ENCODE measurements at places on chromosomes 13 and 19.

DNA sequence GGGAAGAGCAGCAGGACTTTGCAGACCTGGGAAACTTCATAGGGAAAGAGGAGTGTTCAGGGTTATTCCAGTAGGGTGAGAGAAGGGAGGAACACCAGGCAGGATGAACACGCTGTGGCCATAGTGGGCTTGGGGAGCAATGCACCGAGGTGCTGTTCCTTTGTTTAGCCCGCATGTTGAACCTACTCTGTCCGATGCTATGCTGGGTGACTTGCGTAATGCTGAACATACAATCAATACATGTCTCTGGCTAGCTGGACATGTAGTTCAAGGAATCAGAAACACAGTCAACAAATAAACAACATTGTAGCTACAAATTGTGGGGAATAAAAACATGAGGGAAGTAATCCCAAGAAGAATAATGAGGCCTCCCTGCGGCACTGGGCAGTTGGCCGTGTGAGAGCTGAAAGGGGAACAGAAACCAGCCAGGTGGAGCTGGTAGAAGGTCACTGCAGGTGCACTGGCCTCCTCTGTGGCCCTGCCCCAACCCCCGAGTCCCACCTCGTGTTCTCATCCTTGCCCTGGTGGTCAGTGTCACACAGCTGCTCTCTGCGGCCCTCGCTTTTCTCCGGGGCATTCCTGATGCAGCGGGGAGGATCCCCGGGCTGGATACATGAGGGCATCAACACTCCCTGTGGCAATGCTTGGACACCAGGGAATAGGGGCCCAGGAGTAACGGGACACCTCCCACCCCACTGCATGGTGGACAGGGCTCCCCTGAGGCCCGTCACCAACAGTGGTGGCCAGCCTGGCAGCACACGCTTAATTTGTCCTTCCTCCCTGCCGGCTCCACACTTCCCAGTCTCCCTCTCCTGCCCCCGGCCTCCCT is 36.9 kb upstream of the TUBGCP3 start:
- no peak for DNase-seq

DNA sequence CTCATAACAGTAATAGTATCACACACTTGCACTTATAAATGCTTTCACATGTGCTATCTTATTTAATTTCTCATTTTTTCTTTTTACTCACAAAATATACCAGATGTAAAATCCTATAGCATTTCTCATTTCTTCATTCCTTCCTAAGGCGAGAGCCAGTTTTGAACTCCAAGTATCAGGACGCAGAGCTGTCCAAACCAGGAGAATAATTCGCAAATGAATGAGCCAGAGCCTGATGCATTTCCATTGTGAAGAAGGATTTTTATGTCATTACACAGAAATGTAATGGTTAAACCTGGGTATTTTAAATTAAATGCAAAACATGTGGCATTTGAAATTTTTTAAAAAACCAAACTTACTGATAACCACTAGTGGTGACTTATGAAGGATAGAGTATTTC is 244.3 kb downstream of the RGCC start:
- DNase-seq = no peak

DNA sequence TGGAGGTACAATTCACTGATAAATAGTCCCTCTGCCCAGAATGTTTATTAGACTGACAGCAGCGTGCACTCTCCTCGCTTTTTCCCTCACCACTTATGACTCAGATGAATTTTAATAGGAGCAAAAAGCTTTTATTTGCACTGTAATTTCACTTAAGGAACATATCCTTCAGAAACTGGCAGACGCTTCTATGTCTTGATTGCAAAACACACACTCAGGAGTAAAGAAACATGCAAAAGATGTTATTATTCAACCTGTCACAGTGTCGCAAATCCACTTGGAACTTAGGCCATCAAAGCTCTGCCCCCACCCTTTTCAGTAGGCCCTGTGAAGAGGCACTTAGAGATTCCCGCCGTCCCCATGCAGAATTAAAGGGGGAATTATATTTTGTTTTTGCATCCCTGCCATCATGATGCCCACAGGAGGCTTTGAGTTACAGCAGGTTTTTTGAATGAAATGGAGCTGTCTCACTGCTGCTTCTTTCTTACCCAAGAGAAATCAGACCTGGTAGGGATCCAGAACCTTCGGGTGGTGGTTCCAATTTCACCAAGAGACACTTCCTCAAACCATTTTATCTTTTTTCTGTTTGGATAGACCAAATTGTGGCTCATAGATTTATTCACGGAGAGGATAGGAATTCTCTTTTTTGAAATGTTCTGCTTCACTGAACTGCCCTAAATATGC is 74.5 kb downstream of the GGACT start:
- DNase-seq = no peak

DNA sequence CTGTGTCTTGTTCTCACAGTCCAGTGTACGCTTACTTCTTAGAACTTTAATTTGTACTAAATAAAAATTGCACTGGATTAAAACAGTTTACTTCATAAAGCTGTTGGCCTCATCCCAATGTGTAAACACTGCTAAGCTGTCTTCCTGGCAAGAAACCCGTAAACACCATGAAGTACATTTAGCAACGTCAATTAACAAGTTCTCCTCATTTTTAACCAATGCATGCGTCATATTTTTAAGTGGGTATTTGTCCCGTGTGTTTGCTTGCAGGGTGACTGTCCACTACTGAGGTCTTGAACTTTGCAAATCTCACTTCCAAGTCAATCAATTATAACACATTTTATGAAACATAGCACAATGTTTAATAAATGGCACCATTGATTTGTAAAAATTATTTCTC is 28.2 kb downstream of the LAIR2 start:
- no peak for DNase-seq

- no peak for DNase-seq
Observed at GRCh38 chr13:86907156-86907555, 764.0 kb upstream of the SLITRK5 start.

DNA sequence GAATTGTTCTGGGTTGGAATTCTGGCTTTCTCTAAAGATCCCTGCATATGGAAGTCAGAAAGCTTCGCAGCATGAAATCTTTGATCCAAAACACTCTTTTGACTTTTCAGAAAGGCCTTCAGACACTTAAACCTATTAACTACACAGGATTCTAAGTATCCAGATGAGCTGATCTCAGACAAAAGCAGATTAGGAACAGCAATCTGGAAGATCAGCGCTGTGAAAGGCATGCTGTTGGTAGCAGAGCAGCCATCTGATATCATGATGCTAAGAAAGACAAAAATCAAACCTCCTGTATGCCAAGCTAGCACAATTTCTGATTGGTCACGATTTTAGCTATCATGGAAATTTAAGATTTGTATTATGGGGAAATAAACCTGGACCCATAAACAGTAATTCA is 589.9 kb downstream of the GPC5 start:
- no peak for DNase-seq

- DNase-seq = no peak
Observed at GRCh38 chr13:112991609-112992008, 22.6 kb downstream of the MCF2L start.

DNA sequence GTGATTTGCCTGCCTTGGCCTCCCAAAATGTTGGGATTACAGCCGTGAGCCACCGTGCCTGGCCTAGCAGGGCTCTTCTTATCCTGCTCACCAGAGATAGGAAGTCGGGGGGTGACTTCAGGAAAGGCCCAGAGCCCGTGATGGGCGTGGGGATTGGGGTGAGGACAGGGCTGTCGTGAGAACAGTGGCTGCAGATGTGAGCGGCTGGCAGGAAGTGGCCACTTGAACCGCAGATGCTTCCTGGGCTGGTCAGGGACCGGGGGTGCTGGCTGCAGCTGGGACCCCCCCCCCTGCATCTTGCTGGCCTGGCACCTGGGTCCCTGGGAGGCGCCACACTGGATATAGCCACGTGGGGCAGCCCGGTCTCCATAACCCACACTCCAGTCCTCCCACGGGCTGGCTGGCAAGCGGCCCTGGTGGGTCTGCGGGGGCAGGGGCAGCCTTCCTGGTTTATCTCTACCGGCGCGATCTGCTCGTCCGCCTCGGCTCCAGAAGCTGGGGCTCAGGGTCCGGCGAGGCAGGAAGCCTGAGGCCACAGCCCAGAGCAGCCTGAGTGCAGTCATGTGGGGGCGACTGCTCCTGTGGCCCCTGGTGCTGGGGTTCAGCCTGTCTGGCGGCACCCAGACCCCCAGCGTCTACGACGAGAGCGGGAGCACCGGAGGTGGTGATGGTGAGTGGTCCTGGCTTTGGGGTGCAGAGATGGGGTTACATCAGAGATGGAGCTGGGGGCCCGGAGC is at the start of gene F2RL3:
TSS of gene F2RL3 (plus strand) at position 371 of the 737 bp plus-strand sequence. CDS start at position 562, 191 bp downstream.
- peak; percentile 21 for DNase-seq

DNA sequence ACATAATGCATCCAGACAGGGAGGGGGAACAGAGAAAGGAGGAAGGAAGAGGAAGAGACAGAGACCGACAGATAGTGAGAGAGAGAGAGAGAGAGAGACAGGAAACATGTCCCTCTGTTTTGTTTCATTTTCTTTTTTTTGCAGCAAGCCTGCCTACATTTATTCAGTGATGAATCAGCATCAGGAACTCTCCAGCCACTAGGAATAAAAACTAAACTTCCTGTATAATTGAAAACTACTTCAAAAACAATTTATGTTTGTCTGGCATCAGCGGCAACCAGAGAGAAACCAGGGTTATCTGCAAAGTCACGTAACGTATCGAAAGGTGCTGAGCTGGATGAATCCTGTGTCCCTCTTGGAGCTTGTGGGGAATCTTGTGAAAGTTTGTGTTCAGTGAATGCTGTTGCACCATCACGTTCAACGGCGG is 148.6 kb upstream of the SOX21 start:
- no peak for DNase-seq

DNA sequence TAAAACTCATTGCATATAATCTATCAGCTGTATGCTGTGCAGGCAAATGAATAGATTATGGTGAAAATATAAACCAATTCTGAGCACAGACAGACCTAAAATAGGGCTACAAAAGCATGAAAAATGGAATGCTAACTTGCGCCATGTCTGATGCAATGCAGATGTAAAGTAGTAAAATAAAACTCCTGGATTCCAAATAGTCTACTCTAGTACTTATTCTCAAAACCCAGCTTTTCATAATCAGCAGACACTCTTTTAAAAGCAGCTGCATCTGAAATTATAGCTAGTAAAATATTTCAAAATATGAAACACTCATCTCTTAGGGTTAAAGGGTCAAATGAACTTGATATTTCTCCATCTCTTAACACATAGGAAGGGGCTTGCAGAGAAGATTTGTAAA is 4.7 kb upstream of the POMP start:
- DNase-seq = no peak

DNA sequence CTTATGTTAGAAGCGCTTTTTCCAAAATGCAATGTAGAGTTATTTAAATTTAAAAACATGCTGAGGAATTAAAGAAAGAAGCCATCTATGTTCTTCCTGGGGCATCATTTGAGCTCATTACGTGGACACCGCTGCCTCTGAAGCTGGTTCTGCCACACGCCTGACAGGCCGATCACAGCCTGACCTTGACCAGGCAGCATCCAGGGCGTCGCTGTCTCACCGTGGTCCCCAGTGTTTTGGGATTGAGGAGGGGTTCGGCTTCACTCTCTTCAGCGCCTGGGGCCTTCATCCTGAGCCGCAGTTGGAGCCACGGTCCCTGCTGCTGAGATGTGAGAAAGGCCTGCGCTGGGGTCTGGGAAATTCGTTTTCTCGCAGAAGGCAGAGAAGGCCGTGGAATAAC is 64.0 kb downstream of the ATP11A start:
- DNase-seq = no peak

- no peak for DNase-seq
Observed at GRCh38 chr19:51467864-51468544, 9.8 kb upstream of the SIGLEC8 start.

GRCh38 chr13:51740698-51741097 is 63.3 kb downstream of the DHRS12 start:
- no peak for DNase-seq

GRCh38 chr13:105377452-105377851 is 1158.0 kb downstream of the EFNB2 start:
- DNase-seq = no peak

DNA sequence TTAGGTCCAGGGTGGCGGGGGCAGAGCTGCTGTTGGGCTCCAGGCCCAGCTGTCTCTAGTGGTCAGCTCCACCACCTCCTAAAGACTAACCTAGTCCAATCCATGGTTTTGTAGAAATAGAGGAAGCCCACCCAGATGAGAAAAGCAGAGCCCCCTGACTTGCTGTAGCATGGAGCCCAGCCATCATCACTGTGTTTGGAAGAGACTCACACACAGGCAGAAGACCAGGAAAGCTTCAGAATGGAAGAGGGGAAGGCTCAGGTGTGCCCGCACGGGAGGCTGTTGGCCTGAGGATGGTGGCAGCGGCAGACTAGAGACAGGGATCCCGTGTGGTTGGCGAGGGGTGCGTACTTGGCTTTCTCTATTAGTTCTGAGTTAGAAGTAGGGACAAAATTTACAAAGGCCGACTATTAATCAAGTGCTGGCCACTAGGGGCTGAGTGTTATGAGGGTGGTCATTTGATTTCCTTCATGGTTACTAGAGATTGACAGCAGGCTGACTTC is 193.2 kb upstream of the SOX1 start:
- no peak for DNase-seq

DNA sequence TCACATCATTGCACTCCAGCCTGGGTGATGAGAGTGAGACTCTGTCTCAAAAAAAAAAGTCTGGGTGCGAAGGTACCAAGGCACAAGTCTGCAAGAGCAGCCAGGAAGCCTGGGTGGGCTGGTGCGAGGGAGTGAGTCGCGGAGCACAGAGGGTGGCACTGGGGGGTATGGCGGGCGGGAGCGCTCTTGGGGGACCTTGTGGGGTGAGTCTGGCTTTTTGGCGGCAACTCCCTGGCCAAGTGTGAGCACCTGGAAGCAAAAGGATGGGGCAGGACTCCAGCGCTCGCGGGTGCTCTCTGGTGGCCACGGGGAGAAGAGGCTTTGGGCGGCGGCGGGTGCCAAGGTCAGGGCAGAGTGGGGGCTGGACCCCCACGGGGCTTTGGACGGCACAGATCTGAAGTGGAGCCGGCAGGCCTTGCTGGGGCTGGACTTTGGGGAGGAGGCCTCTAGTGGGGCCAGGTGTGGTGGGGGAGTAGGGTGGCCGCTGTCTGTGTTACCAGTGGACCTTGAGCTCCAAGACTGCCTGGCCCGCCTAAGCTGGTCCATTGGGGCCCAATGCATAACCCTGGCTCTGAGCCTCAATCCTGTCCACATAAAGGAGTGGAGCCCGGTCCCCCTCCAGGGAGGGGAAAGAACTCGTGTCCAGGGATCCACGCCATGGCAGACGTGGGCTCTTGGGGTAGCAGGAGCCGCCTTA is 1.6 kb downstream of the P2RY11 start:
- no peak for DNase-seq

DNA sequence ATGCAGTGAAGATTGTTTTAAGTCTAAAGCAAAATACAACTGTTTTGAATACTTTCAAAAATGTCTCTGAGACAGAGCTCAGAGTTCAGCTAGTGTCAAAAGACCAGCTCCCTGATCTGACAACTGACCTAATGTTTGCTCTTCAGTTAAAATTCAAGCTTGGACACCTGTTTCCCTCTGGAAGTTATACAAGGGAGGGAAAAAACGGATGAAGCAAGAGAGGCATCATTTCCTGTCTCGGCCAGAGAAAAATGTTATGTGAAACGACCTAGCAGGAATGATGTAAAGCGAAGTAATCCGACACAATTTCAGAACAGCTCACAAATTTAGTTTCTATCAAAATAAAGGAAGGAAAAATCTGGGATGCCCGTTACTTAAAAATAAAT is 59.4 kb downstream of the ZAR1L start:
- no peak for DNase-seq

Measured in mucosa of gallbladder (tissue), 1 donor.